ENCODE measurements at places on chromosomes 5 and 9.

DNA sequence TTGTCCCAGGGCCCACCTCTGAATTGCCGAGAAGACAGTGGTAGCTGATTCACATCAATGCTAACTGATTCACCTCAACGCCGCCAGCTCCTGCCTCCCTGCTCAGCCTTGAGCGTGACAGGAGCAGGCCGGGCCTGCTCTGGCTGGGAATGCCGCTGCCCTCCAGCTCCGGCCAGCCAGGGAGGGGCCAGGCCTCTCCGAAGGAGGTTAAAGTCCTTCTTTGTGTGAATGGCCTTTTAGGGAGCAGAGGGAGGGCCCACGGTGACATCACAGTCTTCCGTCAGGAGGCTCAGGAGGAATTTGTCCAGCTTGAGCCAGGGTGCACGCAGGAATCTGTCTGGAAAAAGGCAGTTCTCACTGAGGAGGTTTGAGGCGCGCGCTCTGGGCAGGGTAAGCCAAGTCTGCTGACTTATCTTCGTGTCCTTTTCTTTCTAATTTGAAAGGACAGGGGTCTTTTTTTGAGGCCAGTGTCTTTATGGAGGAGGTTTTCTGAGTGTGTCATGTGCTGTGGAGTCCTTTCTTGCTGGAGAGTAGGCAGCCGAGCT lies 82.7 kb downstream of the C9orf152 start:
- no peak for DNase-seq

DNA sequence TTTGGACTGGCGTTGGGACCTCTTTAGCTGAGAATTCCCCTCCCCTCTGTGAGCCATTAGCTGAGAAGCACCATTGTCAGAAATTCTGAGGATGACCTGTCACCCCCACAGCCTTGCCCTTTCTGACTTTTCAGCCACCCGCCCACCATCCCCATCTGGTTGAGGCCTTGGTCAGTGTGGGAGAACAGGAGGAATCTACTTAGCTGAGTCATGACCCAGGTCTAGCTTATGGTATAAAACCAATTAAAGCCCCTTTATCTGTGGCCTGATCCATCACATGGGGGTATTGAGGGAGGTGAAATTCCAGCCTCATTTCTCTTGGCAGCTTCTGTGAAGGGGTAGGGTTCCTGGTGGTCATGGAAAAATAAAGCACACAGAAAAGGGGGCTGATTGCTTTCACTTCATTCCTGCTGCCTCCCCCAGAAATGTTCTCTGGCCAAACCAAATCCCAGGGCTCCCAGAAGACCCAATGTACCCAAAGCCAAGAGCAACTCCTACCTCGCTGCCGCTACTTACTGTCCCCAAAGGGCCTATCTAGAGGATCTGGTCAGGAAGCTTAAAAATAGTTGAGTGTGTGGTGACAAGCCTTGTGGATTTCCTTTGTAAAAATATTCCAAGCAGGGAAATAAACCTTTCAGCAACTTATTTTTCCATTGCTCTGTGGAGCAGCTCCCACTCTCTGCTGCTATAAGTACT lies 174.8 kb upstream of the TNC start:
- DNase-seq: no peak

- DNase-seq: no peak
Observed at GRCh38 chr9:105059252-105059651, 131.3 kb upstream of the ABCA1 start.

GRCh38 chr5:97764700-97765099 lies 581.7 kb upstream of the RIOK2 start:
- no peak for DNase-seq

GRCh38 chr9:14212077-14212476 lies 101.9 kb downstream of the NFIB start:
- DNase-seq: no peak

GRCh38 chr5:148746826-148747535 lies 79.4 kb upstream of the ADRB2 start:
- DNase-seq: no peak

- DNase-seq: peak; percentile 17
Observed at GRCh38 chr9:124394167-124394566, 21.1 kb downstream of the PSMB7 start.

GRCh38 chr9:33329979-33330378 lies 39.7 kb downstream of the NFX1 start:
- DNase-seq: no peak

DNA sequence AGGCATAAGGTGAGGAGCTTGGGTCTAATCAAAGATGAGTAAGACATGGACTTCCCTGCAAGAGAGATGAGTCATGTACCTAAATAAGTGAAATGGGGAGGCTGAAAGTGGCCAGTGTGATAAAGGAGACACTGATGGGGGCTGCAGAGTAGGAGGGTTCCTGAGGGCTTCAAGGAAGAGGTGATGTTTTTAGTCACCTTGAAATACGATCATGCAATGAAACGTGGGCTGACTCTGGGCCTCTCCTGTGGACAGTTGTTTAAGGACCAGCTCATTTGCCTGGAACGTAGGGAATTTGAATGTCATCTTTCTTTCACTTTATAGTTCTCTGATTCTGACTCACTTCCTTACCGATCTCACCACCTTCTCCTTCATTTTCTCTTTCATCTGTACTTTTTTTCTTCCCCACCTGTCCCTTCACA lies 49.6 kb upstream of the CPLX2 start:
- DNase-seq: no peak

GRCh38 chr5:121189342-121190305 lies 662.1 kb upstream of the FTMT start:
- no peak for DNase-seq

DNA sequence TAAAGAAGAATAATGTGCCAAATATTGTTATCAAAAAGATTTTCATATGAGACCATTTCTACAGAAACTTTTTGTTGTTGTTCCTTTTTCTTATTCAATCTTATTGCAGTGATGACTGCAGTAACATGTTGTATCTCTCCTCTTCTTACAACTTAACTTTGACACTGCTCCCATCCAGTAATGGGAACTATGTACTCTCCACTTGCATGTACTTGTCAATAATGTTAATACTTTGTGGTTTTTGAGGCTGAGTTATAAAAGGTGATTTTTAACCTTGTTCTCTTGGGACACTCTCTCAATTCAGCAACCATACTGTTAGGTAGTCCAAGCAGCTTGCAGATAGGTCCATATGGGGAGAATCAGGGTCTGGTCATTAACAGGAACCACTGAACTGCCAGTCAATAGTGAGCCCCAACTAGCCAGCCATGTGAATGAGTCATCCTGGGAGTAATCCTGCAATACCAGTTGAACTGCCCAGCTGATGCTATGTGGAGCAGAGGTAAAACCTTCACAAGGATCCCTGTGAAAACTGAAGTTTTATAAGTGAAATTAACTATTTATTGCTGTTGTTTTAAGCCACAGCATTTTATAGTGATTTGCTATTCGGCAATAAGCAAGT lies 199.6 kb upstream of the DAB2 start:
- DNase-seq: no peak

DNA sequence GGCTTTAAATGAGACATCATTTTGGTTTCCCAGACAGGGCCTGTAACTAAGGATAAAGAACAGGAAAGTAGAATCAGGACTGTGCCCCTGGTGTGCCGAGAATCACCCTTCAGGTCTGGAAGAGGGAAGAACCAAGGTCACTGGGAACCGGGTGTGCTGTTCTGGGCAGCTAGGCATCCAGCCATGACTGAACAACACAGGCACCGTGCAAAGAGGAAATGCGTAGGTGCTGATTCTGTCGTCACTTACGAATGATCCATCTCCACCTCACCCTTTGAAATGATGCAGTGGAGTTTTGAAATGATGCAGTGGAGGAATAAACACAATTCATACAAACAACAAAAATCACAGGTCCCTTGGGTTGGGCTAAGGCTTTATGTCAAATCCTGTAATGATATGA lies 64.4 kb downstream of the MAP1B start:
- no peak for DNase-seq

- DNase-seq: no peak
Observed at GRCh38 chr9:3809724-3810123, 283.9 kb upstream of the RFX3 start.

- DNase-seq: no peak
Observed at GRCh38 chr5:139877129-139877597, 81.6 kb downstream of the PSD2 start.

- DNase-seq: no peak
Observed at GRCh38 chr5:122173474-122174415, 44.4 kb downstream of the ZNF474 start.

DNA sequence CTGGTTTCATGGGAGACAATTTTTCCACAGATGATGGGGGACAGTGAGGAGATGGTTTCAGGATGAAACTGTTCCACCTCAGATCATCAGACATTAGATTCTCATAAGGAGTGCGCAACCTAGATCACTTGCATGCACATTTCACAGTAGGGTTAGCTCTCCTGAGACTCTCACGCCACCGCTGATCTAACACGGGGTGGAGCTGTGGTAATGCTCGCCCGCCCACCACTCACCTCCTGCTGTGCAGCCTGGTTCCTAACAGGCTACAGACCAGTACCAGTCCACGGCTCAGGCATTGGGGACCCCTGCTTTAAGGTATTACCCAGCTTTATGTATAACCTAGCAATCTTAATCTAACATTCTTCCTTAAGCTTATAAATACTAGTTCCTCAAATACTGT lies 35.6 kb downstream of the TTC39B start:
- DNase-seq: no peak

Measured in GM20000 (cell line).